ENCODE measurements at places on chromosomes 7 and 10. TPM values are rescaled to one million over a fixed set of nuclear protein-coding genes. Genes with fewer than 3 reads are reported as not detected.

The SPDYE9 gene
- total RNA-seq: not detected

The GNGT1 gene
- not detected for total RNA-seq

- DNase-seq: no peak
Measured at GRCh38 chr10:11113156-11113555, 95.5 kb downstream of the CELF2 start.

- no peak for DNase-seq
Measured at GRCh38 chr7:35524112-35524804, 170.7 kb downstream of the HERPUD2 start.

DNA sequence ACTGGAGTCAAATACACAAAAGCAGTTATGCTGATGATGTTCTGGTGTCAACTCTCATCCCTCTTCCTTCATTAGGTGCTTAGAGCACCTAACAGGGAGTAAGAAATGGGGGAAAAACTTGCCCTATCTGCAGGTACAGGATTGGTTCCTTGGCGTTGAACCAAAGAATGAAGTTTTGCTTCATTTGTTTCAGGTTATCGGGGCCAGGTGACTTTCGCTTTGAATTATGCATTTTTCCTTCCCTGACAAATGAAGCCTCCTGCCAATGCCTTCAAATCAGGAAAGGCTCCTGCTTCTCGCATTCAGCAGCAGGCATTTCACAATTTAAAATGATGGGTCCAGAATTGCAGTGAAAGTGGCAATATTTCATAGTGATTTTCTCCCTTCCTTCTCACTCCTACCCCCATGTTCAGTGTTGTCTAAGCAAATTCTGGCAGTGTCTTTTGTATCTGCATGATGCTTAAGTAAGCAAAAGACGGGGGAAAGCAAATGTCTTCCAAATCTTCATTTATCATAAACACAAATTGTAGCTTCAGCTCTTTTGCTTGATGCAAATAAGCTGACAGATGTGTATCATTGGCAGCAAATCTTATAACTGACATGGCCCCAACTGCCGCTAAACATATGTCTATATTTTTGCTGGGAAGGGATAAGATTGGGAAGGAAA, 29.4 kb downstream of the DNAJB9 start:
- no peak for DNase-seq

- no peak for DNase-seq
Measured at GRCh38 chr10:108086502-108086901, 922.0 kb upstream of the SORCS1 start.

GRCh38 chr7:95322854-95323253, 1.5 kb downstream of the PON1 start:
- DNase-seq: no peak

- DNase-seq: no peak
Measured at GRCh38 chr7:39547336-39547735, 18.9 kb upstream of the YAE1 start.

GRCh38 chr10:110901954-110902819, 16.8 kb downstream of the BBIP1 start:
- DNase-seq: no peak

The RAPGEF5 gene
- 19.4 TPM for total RNA-seq
